ENCODE measurements at places on chromosomes 12 and 14.

- DNase-seq, result no peak
Measured at GRCh38 chr12:62684570-62685295, 218.1 kb downstream of the MON2 start.

DNA sequence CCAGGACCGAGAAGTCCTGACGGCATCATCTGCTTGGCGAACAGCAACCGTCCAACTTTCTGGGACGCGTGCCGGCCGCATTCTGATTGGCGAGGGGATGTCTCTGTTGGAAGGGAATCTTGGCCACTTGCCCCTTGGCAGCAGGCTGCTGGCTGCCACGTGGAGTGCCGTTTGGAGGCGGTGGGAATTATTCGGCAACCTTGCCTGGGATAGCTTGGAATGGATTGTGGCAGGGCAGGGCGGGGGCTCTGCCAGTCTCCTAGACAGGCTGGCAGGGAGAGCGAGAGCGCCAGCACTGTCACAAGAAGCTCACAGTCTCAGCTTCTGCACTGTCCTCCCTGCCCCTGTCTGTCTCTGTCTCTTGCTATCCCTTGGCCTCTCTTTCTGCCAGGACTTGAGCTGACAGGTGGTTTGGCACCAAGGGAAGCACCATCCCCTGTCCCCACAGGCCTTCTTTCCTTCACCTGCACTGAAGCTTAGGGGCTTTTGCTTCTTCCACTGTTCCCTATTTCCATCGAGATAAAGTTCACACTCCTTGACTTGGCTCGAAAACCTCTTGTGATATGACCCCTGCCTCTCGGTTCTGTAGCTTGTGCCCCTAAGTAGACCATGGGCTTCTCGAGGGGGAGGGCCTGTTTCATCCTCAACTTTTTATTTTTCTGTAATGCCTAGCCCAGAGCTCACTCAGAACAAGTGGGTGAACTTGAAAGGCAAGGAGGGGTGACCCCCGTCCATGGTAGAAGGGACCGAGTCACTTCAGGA is 201.9 kb downstream of the PHETA1 start:
- no peak for DNase-seq

DNA sequence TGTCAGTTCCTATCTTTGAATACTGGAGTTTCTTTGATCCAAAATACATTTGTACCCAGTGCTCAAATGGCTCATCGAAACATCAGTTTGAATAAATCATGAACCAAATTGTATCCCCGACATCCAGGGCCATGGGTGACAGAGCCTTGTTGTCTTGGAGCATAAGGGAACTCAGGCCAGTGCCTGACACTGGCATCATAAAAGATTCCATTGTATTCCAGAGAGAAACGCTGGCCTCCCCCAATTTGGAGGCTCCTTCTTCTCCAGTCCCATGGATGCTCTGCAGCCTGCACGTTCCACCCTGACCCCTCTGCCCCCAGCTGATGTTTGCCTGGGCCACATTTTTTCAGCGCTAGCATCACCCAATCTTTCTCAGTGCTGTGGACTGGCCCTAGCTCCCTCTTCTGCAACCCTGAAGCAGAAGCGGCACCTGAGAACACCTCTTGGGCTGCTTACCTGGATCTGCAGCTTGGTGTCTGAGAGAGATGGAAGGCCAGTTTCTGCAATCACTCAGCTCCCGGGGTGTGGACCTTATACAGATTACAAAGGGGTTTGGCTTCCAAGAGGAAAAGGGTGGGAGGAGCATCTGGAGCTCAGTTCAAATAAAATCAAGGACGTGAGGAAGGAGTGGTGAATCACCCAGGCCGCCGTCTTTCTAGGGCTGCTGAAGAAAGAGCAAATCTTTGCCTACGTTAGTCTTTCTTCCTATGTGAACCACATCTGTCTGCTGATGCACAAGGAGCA is at the start of gene RNASE1:
Gene RNASE1, minus strand, starts transcription at position 504 of the 744 bp plus-strand sequence. CDS start 776 bp downstream, outside the sequence.
- DNase-seq, result no peak

GRCh38 chr14:72574715-72575114 is 319.2 kb downstream of the DPF3 start:
- no peak for DNase-seq

DNA sequence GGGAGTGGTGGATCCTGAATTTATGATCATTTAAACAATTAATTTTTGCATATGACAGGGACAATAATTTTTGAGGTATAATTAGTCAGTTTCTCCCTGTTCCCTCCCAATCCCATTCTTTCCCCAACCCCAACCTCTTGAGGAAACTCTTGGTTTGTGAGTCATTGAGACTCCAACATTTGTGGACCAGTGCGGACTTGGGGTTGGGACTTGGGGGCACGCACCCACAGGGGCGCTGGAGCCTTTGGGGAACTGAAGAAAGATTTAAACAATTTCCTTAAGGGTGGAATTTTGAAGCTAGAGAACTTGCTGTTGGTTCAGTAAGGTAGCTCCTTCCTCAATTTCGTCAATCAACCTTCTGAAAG is 17.4 kb upstream of the PTGR2 start:
- no peak for DNase-seq

GRCh38 chr14:100155049-100155621 is 4.3 kb downstream of the DEGS2 start:
- DNase-seq, result no peak

- no peak for DNase-seq
Measured at GRCh38 chr14:86237733-86238132, 707.8 kb downstream of the FLRT2 start.

GRCh38 chr14:85090681-85091080 is 439.3 kb upstream of the FLRT2 start:
- DNase-seq, result no peak

DNA sequence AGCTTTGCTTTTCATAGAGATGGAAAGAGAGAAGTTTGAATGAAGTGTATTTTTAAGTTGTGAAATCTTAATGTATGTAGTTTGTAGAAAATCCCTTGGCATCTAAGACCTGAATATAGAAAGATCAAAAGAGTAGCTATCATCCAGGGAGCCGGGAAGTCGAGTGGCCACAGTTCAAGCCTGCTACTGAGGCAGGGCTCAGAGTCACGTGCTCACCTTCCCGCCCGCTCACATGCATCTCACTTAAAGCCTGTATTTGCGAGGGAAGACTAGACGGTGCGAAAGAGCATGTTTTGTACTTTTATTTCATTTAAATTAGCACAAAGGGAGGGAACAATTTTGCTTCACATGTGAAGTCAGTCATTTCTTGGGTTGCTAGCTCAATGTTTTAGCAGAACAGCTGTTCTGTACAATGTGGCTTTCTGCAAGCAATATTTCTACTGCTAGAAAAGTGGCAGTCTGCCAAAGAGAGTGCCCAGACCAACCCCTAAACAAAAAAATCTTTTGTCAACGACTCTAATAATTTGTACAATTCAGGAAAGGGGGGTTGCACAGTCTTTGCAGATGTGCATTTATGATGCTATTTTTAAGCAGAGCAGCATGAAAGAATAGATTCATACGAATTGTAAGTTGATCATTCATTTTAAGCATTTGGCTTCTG is 290.7 kb downstream of the NPAS3 start:
- DNase-seq, result no peak

GRCh38 chr14:85387181-85387580 is 142.8 kb upstream of the FLRT2 start:
- no peak for DNase-seq

DNA sequence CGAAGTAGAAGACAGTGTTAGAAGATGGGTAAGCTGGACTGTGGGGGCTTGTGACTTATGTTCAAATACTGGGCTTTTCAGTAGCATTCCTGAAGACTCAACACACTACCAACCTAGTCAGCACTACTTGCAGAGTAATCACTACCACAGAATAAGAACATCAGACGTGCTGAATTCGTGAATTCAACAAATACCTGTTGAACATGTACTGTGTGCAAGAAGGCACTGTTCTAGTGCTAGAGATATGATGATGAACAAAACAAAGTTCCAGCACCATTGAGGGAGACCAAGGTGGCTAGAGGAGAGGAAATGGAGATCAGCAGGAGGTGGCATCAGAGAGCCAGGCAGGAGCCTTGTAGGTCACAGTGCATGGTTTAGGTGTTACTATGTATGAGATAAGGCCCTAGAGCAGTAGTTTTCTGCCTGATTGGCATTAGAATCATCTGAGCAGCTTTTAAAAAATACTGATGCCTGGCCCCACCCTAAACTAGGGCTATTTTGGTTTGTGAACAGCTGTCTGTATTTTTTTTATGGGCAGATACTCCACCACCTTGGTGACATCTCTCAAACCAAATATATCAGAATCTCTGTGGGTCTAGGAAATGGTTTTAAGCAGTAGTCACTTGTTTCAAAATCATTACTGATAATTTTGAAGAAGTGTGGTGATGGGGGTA is 26.8 kb downstream of the FERMT2 start:
- no peak for DNase-seq

DNA sequence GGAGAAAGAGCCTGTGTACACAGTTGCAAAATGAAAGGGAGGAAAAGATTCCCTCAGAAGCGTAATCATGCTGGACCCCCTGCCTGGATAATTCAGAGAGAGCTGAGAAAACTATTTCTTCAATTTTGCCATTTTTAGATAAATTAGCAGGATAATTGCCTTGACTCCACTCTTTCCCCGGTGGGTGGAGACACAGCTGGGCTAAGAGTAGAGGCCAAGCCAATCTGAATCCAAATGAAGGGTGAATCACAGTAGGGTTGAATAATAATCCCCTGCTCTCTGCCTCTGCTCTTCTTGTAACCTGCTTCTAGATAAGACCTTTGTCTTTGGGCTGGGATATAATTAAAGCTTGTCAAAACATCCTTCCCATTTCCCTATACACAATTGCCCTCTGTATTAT is 150.1 kb downstream of the CAPZA3 start:
- no peak for DNase-seq

DNA sequence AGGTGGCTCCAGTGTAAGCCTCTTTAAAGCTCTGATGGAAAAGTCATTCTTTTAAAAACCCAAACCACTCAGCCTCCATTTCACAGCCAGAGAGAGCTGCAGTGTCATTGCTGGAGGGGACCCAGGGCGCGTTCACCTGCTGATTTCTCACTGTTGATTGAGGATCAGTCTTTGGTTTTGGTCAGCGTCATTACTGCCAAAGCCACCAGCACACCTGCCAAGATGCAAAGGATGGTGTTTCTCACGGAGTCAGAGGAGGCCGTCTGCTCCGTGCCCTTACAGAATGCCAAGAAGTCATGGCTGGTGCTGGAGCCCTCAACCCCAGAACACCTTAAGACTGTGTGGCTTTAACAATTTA is 32.8 kb upstream of the BATF start:
- no peak for DNase-seq

- no peak for DNase-seq
Measured at GRCh38 chr12:52090291-52090690, 10.8 kb downstream of the SMIM41 start.

DNA sequence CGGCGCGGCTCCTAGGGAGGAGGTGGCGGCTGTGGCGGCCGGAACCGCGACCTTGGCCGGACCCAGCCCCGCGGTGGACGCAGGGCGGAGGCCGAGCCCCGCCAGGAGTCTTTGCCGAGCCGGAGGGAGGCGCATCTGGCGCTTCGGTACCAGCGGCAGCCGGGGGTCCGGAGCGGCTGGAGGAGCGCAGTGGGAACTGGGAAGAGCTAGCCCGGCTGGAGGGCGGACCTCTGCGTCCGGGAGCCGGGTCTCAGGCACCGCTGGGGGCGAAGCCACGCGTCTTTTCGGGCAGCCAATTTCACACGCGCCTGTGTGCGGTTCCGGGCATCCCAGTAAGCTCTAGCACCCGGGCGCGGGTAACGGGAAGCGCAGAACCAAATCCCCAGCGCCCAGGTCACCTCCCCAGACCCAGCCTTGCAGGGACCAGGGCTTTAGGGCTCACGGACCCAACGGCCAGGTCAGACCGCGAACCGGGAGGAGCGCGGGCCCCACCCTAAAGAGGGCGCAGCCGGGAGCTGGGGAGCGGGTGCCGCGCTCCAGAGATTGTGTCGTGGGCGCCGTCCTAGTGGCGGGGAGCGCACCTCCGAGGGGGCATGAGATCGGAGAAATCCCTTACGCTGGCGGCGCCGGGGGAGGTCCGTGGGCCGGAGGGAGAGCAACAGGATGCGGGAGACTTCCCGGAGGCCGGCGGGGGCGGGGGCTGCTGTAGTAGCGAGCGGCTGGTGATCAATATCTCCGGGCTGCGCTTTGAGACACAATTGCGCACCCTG is 89.4 kb downstream of the GALNT8 start:
- DNase-seq, result no peak

DNA sequence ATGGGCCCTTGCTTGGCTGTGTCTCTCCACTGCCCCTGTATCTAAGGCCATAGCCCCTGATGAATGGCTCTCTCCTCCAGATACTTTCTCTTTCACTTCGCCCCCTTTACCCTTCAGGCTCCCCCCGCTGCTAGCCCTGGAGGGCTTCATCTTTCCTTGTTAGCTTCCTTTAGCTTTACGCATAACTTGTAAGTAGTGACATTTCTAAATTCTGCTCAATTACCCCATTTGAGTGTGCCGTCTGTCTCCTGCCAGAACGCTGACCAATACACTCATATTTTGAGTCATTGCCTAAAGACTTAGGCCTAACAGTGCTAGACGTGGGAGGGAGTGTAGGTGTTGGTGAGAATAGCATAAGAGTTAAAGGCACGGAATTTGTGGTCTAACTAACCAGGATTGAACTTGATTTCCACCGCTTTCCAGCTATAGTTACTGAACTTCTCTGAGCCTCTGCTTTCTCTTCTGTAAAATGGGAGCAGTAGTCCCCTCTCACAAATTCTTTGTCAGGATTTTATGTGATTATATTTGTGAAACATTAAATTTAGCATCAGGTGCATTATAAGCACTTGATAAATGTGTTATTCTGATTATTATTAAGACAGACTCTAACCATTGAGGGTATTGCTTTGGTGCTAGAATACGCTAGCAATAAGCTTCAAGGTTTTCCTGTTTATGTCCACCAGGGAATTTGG is 129.3 kb downstream of the ZFP36L1 start:
- DNase-seq, result no peak

DNA sequence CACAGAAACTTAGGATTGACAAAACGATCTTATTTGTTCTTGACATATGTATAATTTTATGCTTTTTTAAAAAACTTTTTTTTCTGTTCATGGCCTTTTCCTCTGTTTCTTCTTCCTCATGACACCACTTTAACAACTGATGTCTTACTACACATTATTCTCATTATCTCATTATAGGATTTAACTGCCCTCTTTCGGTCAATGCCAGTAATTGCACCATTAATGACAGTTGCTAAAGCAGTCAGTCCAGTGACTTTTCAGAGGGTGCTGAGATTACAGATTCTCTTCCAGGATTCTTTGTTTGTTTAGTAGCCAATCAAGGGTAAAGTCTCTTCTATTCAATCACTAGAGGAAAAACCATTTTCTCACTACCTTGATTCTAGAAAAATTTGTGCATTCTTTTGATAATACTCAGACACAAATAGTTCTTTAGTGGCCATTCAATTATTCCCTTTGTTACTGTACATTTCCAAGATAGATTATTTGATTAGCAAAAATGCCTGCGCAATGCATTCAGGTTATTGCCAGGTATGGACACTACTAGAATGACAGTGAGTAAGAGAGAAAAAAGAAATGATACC is 50.1 kb downstream of the KLRG1 start:
- DNase-seq, result no peak

GRCh38 chr12:102016472-102016871 is 45.3 kb downstream of the WASHC3 start:
- no peak for DNase-seq

DNA sequence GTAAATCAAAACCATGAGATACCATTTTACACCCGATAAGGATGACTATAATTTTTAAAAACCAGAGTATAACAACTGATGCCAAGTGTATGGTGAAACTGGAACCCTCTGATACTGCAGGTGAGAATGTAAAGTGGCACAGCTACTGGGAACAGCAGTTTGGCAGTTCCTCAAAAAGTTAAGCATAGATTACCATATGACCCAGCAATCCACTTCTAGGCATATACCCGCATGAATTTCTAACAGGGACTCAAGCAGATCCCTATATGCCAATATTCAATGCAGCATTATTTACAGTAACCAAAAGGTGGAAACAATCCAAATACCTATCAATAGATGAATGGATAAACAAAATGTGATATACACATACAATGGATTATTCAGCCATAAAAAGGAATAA is 57.4 kb downstream of the BAZ1A start:
- no peak for DNase-seq

Measured in central memory CD8-positive, alpha-beta T cell (primary cell).